Dermis blood vessel endothelial cell (primary cell): ENCODE measurements at places on chromosomes 12 and 14. TPM values are rescaled to one million over a fixed set of nuclear protein-coding genes. Genes with fewer than 3 reads are reported as not detected.

- no peak for DNase-seq
Observed at GRCh38 chr12:92432724-92433441, 269.9 kb upstream of the PLEKHG7 start.

DNA sequence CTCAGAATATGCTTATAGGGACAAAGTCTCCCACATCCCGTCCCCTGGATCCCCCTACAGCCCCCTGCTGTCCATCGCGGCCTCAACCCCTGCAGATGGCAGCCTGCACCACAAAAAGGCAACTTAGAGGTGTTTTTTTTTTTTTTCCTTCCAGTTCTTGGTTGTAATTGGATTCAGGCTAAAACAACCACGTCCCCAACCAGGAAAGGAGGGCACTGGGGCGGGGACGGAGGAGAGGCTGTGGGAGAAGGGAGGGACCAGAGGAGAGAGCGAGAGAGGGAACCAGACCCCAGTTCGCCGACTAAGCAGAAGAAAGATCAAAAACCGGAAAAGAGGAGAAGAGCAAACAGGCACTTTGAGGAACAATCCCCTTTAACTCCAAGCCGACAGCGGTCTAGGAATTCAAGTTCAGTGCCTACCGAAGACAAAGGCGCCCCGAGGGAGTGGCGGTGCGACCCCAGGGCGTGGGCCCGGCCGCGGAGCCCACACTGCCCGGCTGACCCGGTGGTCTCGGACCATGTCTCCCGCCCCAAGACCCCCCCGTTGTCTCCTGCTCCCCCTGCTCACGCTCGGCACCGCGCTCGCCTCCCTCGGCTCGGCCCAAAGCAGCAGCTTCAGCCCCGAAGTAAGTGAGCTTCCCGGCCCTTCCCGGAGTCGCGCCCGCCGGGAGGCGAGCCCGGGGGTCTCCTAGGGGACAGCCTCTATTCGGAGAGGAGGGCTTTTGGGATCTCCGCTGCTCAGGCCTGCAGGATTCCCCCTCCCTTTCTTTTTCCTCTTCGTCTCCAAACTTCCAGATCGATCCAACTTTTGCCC lies at the start of gene MMP14:
MMP14 (plus strand) TSS at position 285 of the 813 bp plus-strand sequence; CDS start at position 518, 233 bp downstream.
- peak; percentile 84 for DNase-seq

DNA sequence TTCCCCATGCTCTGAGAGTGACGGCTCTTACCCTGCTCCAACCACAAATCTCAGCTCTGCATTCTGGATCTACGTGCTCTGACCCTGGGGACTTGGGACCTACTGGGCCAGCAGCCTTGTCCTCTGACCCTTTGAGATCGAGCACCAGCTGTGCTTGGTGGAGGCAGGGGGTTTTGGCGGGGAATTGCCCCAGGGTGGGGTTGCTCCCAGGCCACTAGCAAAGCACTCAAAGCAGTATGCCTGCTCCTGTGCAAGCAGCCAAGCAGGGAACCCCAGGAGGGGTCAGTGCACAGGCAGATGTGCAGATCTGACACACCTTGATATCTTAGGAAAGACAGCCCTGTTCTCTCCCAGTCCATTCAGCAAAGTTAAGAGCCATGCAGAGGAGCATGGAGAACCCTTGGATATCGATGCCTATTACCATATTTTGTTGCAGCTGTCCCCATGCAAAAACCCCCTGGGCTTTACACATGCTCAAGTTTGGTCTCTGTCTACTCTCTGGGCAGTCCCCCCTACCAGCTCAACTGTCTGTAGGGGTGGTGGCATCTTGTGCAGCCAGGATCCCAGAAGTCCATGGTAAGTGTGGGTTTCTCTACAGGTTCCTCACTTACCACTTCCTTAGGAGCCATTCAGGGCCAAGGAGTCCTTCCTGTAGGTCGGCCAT lies 319.0 kb downstream of the TMTC2 start:
- DNase-seq, result no peak

GRCh38 chr12:46577063-46577776 lies 204.6 kb upstream of the SLC38A2 start:
- DNase-seq, result no peak

DNA sequence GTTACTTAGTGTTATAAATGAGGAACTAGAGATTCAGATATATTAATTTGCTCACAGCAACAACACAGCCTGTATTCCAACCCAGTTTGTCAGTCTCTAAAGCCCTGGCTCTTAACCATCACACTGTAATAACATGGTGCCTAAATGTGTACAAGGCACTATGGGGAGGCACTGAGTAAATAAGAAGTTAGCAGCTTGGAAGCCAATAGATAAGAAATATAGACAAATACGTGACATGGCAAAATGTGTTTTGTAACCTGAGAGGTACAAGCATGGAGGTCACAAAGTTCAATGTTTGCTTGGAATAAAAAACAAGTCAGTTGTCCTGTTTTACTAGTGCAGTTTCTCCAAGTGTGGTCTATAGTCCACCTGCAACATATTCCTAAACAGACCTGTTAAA lies 16.3 kb upstream of the SLCO1A2 start:
- DNase-seq, result no peak

GRCh38 chr14:22386924-22387775 lies 201.9 kb downstream of the DAD1 start:
- peak; percentile 90 for DNase-seq

DNA sequence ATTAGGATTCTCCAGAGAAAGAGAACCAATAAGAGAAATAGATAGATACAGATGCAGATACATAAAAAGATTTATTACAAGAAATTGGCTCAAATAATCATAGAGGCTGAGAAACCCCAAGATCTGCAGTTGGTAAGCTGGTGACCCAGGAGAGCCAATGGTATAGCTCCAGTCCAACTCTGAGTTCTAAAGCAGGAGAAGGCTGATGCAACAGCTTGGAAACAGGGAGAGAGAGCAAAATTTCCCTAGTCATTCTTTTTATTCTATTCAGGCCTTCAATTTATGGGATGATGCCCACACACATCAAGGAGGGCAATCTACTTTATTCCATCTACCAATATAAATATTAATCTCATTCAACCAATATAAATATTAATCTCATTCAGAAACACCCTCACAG lies 218.2 kb downstream of the PRKD1 start:
- DNase-seq, result no peak

GRCh38 chr12:69007101-69007854 lies 74.3 kb upstream of the CPM start:
- DNase-seq, result no peak

Gene CDKL1
- 15.0 and 43.6 TPM in 2 replicates for total RNA-seq

Gene TAS2R31
- 3.8 and 6.8 TPM in 2 replicates for total RNA-seq

DNA sequence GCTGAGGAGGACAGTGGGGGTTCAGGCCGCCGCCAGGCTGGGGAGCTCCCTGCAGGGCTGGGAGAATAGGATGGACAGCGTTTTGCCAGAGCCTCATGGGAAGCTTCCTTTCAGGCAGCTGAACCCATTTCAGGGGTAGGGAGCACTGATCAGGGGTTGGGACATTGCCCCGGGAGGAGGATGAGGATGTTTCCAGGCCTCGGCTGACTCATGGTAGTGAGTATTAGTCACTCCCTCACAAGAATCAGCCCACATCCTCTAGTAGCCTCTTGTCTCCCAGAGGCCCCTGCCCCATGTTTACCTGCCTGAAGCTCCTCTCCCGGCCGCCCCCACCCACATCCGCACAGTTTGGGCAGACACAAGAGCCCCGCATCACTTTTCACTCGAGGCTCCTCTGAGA lies 89.8 kb downstream of the ZFP36L1 start:
- DNase-seq, result peak; percentile 77

Gene SMCO3
- 1.2 and 1.6 TPM in 2 replicates for total RNA-seq

Gene CIDEB
- 4.6 and 7.5 TPM in 2 replicates for total RNA-seq

Gene CCDC196
- not detected in 2 replicates for total RNA-seq

- no peak for DNase-seq
Observed at GRCh38 chr12:45357539-45358417, 141.9 kb downstream of the ANO6 start.

DNA sequence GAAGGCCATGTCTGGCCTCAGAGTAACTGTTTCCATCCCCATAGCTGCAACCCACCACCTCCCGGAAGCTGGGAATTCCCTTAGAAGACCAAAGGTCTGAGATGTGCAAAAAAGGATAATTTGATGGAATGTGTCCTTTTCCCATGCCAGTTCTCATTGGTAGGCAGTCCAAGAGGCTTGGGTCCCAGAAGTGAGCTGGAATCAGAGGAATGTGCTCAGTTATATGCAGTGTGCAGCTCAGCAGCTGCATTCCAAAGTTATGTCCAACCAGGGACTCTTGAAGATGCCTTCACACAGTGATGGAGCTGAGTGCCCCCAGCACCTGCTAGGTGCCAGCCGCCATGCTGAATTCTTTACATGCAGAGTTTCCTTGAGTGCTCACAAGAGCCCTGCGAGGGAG lies 583.9 kb upstream of the TBX3 start:
- DNase-seq, result no peak

Gene AMIGO2
- 4.2 and 4.8 TPM in 2 replicates for total RNA-seq

GRCh38 chr14:23539248-23540140 lies 12.1 kb downstream of the ZFHX2 start:
- DNase-seq, result peak; percentile 69

GRCh38 chr14:104343690-104344640 lies 205.6 kb downstream of the KIF26A start:
- DNase-seq, result no peak

DNA sequence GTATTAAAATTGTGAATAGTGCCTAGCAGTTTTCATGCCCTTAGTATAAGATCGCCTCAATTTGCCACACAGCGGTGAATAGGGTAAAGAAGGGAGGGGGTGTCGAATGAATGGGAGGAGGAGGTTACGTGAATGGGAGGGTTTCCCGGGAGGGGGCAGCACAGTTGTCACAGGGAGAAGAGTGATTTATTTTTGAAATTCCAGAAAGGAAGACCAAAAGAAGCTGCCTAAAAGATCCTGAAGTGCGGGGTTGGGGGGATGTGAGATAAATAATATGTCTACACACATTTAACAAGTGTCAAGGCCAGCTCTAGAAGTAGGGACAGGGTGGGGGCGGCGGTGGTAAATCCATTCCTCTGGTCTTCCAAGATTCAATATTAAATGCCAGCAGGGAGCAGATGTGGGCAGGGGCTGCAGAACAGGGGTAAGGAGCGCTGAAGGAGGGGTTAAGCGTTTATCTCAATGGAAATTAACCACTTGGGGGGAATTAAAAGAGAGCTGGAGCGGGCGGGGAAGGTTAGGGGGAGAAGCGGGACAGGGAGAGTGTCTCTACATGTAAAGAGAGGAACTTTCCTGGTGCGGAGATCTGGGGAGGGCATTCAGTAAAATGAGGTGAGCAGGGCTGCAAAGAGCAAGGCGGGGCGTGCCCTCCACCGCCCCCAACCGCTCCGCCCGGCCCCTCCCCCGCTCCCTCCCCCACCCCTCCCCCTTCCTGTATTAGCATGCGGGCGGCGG lies 867 bp downstream of the C12orf42 start:
- no peak for DNase-seq

DNA sequence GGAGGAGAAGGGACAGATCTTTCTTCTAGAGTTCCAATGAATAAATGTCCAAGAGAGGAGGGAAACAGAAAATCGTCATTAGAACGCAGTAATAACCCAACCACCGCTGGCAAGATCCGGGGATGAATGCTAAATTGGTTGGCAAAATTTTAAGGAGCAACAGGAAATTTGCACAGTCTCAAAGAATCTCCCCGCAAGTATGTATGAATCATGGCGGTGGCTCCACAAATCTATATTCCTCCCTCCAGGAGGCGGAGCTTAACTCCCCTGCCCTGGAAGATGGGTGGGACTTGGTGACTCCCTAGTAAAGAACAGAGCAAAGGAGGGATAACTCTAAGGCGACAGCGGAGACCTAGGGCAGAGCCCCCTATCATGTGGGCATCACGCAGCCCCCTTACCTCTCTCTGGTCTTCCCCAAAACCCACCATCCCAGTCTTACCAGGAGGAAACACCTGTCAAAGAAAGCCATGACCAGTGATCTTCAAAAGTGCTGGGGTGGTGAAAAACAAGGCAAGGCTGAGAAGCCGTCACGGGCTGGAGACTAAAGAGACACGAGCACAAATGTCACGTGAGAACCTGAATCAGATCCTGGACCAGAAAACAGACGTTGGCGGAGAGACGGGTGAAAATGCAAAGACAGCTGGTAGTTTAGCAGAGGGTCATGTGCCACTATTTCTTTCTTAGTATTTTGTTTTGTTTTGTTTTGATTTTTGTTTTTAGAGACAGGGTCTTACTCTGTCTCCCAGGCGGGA lies 125.8 kb downstream of the NCOR2 start:
- peak; percentile 89 for DNase-seq

DNA sequence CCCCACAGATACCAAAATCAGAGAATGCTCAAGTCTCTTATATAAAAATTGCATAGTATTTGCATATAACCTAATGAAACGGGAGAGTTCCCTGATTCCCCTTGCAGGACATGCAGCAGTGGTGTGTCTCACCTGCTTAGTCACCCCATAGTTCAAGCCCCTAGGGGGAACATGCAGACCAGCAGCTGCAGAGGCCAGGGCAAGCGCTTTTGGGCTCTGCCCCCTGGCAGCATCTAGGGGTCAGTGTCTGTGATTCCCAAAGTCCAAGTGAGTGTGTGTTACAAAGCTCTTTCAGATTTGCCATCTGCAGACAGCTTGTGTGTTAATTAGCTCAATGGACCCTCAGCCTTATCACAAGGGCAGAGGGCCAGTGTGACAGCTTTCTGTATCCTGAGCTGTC lies 110.1 kb downstream of the DNAI7 start:
- no peak for DNase-seq

- no peak for DNase-seq
Observed at GRCh38 chr12:85796001-85796400, 40.2 kb downstream of the RASSF9 start.

DNA sequence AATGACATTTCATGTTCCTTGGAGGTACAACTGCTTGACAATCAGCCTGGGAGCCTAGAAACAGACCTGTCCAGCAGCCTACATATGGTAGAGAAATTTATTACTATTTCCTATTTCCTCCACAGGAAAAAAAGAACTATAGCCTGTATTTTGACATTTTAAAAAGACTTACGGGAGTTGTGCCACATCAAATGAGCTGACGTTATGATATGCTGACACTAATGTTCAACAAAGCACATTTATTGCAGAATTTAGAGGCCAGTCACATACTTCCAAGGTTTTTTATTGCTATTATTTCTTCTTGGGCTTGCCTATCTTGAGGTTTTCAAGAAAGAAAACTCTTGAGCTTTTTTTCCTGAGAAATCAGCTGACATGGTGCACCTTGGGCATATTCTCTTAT lies 305.3 kb downstream of the LRIG3 start:
- no peak for DNase-seq

Gene TAS2R19
- total RNA-seq, result 4.0 and 9.2 TPM in 2 replicates

DNA sequence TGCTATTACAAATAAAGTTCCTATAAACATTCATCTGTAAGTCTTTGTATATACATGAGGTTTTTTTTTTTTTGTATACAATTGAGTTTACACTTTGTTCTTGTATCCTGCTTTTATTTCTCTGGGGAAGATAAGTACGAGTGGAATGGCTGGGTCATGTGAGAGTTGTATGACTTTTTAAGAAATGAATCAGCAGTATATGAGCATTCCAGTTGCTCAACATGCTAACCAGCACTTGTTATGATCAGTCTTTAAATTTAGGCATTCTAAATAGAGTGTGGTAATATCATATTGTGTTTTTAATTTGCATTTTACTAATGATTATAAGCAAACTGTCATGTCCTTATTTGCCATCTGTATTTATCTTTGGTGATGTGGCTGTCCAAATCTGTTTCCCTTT lies 44.7 kb upstream of the AMIGO2 start:
- no peak for DNase-seq

GRCh38 chr12:106892075-106892474 lies 63.6 kb upstream of the TMEM263 start:
- DNase-seq, result no peak

Gene CPNE6
- total RNA-seq, result not detected in 2 replicates

- no peak for DNase-seq
Observed at GRCh38 chr14:85622106-85622505, 92.2 kb downstream of the FLRT2 start.
